Mesothelial cell of epicardium (in vitro differentiated cells): ENCODE measurements at places on chromosomes 7 and 10. TPM values are rescaled to one million over a fixed set of nuclear protein-coding genes. Genes with fewer than 3 reads are reported as not detected.

HMX2 gene
- not detected in 3 replicates for total RNA-seq

FUOM gene
- 38.0 to 42.6 TPM (median 41.3 TPM) in 3 replicates for total RNA-seq

ZP3 gene
- 0.41 to 0.89 TPM in 2 of 3 replicates, not detected in the other for total RNA-seq

PRKAR2B gene
- 7.8 to 8.3 TPM (median 7.8 TPM) in 3 replicates for total RNA-seq

ANKRD7 gene
- not detected in 3 replicates for total RNA-seq

TAS2R41 gene
- total RNA-seq, result not detected in 3 replicates

CPA2 gene
- total RNA-seq, result 0.54 to 0.73 TPM (median 0.72 TPM) in 3 replicates

VSIR gene
- 8.0 to 9.1 TPM (median 8.7 TPM) in 3 replicates for total RNA-seq

GIMAP4 gene
- total RNA-seq, result not detected in 3 replicates

ABCB1 gene
- total RNA-seq, result 0.61 to 1.7 TPM (median 1.5 TPM) in 3 replicates

CRTAC1 gene
- total RNA-seq, result 0.25 to 0.63 TPM (median 0.49 TPM) in 3 replicates

VWC2 gene
- 0.27 to 0.32 TPM (median 0.29 TPM) in 3 replicates for total RNA-seq

HUS1 gene
- total RNA-seq, result 36.0 to 39.7 TPM (median 37.1 TPM) in 3 replicates

ABCB4 gene
- 2.1 to 2.3 TPM (median 2.3 TPM) in 3 replicates for total RNA-seq

MYO3A gene
- total RNA-seq, result 4.2 to 4.7 TPM (median 4.7 TPM) in 3 replicates

ZNF485 gene
- total RNA-seq, result 6.1 to 7.3 TPM (median 6.7 TPM) in 3 replicates

TACC2 gene
- total RNA-seq, result 25.5 to 30.3 TPM (median 27.7 TPM) in 3 replicates

FAM25G gene
- total RNA-seq, result not detected in 3 replicates
